ENCODE measurements at places on chromosomes 5 and 9.

DNA sequence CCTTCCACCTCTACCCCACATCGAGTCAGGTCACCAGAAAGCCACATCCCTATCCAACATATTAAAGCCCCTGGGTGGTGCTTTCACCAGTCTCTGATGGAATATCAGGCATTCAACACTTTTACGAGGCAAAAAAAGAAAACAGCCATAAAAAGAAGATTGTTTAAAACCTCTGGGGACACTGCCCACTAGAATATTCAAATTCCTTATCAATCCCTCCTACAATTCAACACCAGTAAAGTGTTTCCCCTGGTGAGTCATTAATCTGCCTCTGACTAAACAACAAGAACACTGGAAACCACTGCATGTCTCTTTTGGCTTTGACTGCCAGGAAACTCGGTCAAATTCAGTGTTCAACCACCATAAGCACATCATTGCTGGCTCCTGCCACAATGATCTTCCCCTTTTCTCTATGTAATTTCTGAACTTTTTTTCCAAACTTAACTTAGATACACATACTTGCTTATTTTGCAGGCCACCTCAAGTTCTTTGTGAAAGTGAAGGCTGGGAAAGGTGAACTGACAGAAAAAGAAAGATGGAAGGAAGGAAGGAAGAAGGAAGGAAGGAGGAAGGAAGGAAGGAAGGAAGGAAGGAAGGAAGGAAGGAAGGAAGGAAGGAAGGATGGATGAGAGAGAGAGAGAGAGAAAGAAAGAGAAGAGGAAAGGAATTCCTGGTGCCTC lies 105.3 kb downstream of the PAX5 start:
- peak; percentile 34 for DNase-seq

DNA sequence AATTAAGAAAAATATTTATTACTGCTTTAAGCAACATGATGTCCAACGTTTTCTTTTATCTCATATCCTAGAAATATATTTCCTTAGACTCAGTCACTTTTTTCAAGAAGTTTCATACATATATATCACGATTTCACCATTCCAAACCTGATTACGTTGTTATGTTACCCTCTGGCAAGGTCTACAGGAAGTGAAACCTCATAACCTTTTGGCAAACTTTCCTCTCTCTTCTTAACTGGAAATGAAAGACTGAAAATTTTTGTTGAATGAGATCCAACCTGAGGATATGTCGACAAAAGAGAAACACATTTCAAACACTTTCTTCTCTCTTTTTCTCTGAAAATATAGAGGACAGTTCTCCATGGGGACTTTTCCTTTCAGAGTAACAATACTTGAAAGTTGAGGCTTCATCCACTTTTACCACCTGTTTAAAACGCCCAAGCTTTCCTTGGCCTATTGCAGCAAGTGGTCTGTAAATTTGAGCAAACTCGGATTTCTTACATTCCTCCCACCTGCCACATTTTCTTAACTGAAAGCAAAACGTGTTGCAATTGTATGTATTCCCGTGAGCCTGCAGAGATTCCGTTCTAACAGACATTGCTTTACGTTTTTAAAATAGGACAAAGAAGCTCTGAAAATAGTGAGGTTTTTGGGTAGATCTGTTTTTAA lies 298.1 kb downstream of the CETN3 start:
- no peak for DNase-seq

DNA sequence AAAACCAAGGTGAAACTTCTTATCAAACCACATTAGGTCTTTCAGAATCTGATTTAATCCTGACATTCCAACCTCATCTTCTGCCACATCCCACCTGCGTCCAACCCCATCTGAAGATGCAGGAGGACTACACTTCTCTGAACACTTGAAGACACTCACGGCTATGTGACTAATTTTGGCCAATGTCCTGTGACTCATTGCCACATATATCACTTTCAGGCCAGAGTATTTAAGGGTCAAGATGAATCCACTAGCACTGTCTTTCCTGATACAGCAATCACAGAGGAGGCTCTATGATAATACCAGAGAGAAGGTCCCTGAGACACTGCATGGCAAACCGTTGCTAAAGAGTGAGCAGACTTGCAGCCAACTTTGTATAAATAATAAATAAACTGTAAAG lies 323.4 kb downstream of the NR2F1-AS1 start:
- DNase-seq = no peak

DNA sequence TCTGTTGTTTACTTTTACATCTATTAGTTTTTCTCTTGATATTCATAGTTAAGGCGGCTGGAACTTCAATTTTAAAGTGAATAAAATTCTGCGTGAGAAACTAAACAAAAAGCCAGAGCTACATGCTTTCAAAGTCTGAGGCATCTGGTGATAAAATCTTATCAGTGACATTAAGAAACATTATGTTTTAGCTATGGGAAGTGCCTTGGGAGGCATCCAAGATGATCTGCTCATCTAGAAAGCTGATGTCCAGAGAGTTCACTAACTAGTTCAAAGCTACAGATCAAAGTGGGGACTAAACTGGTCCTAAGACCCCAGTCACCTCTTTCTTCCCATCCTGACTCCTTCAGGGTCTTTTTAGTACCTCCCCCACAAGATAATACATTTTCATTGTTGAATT lies 37.2 kb downstream of the MRPS27 start:
- no peak for DNase-seq

- DNase-seq = no peak
These were observed 17.7 kb downstream of the TMC1 start for GRCh38 chr9:72538921-72539702.

GRCh38 chr5:103428411-103428871 lies 134.1 kb downstream of the NUDT12 start:
- DNase-seq = no peak

GRCh38 chr5:107542831-107543231 lies 127.9 kb downstream of the EFNA5 start:
- no peak for DNase-seq

DNA sequence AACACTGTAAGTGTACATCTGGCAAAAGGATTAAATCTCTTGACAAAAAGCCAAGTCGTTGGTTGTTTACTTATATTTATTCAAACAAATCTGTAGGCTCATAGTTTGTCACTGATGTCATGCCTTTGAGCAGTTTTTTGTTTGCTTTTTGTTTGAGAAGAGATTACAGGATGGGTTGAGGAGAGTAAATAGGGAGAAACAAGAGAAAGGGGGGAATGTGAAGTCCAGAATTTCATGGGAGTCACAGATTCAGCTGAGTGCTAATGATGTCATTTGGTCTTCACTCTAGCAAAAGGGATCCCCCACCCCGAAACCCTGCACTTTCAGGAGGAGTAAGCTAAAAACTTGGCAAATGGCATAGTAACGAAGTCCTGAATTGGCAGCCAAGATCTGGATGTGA lies 337.4 kb downstream of the GLIS3 start:
- no peak for DNase-seq

DNA sequence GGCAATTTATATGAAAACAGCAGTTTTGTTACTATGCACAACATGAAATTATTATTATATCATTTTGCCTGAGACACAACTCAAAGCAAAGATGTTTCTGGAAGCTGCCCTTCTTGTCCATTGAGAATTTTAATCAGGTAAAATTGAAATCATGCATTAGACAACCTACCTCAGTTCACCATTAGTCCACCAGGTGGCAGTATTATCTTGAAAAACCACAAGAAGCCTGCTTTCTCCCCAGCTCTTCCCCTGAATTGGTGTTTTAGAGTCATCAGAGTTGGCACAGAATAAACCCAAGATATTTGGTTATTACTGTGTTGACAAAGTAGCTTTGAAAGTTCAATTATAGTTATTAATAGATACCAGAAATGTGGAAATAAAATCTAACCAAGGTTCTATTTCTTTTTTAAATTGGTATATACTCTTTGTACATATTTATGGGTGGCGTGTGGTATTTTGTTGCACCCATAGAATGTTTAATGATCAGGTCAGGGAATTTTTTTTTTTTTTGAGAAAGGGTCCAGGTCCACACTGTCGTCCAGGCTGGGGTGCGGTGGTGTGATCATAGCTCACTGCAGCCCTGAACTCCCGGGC lies 25.7 kb downstream of the UTP15 start:
- DNase-seq = peak; percentile 13

DNA sequence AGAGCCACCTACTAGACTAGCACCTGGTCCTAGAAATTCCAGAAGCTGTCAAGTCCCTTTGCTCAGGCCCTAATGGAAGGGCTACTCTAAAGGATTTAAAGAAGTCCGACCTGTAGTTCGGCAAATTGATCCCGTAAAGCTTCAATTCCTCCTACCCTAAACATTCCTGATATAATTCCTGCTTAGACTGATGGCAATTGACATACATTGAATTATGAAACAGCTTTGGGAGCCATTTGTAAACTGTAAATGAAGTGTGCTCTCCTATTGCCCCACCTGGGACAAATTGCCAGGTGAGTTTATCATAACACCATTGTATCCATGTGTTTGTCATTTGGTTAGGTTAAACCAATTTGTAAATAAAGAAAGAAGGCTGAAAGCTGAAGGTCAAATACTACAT lies 104.4 kb downstream of the EGFLAM start:
- no peak for DNase-seq

DNA sequence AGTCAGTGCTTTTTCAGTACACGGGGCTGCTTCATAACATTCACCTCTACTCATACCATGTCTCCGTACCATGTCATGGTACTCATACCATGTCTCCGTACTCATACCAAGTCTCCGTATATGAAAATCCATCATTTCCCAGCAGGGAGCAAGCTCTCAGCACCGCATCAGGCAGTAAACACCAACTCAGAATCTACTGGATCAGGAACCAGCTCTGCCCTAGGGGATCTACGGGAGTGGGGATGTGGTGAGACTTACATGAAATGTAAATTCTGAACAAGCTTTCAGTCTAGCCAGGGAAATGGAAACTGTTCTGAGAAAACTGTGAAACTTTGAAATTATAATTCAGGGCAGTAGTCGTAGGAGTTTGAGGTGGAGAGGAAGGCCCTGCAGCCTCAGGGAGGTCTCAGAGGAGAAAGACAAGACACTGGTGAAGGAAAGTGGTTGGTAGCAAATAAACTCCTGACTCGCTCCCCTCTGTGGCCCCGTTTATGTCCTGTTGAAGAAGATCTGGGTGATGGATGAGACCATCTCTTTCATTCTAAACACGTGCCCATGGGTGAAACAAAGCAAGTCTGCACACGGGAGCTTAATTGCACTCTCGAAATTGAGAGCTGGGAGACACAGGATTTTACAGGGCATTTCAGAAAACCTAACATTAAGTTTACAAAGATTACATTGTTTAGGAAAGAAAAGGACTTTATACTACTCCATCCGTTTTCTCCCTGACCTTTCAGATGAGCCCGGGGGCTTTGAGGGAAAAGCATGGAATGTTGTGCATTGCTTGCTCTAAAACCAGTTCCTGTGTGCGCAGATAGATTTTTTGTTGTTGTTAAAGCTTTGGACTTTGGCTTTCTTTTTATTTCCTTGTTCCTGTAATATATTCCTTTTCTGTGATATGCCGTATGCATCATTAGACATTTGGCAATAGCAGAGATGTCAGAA lies 26.8 kb downstream of the ACTBL2 start:
- no peak for DNase-seq

- no peak for DNase-seq
These were observed 124.2 kb upstream of the MAST4 start for GRCh38 chr5:66472010-66472409.

DNA sequence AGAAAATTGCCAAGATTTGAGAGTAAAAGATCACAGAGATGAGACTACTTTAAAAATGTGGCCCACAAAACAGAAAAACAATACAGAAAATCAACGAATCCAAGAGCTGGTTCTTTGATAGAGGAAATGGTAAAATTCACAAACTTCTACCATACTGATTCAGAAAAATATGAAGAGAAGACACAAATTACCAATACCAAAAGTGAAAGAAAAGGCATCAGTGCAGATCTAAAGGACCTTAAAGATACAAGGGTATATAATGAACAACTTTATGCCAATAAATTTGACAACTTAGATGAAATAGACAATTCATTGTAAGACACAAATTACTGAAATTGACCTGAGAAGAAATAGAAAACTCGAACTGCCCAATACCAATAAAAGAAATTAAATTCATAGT lies 24.4 kb upstream of the SLC1A1 start:
- no peak for DNase-seq

DNA sequence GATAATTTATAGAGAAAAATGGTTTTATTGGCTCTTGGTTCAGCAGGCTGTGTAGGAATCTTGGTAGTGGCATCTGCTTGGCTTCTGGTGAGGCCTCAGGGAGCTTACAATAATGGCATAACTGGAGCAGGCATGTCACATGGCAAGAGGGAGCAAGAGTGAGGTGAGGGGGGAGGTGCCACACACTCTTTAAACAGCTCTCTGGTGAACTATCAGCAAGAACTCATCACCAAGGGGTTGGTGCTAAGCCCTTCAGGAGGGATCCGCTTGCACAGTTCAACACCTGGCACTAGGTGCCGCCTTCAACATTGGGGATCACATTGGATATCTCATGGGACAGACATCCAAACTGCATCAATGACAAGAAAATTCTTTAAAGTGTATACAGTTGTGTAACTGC lies 10.5 kb downstream of the GPBP1 start:
- no peak for DNase-seq

GRCh38 chr9:136645352-136645902 lies 17.3 kb upstream of the EGFL7 start:
- DNase-seq = no peak

DNA sequence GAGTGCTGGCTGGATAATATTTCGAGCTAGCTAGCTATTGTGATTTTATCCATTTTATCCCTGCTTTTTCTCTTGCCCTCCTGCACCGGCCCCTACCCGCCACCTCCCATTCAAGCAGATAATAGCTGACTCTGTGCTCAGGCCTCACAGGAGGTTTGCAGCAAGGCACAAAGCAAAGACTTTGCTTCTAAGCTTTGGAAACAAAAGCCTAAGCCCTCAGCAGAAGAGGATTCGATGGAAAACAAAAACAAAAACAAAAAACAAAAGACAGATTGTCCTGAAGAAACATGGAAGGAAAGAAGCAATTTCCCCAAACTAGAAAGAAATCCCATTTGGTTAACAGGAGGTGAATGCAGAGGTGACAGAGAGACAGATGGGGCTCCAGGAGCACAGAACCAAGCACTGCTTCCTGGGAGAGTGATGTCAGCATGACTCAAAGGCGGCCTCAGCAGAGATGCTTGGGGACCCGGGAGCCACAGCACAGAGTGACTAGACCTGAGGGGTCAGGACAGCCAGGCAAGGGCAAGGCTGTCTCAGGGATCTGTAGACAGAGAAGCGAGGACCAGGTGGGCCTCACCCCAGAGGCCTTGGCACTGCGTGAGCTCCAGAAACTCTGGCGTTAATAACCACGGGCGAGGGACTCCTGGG lies 28.4 kb downstream of the MTX3 start:
- peak; percentile 63 for DNase-seq

Data from activated CD4-positive, alpha-beta T cell treated with anti-CD3 and anti-CD28 coated beads, Interleukin-2, amount 50 U/mL, for 48 hours (primary cell).